Activated B cell treated with CpG ODN at 0.5 μM for 24 hours (primary cell): ENCODE measurements at places on chromosomes 7 and 10. TPM values are rescaled to one million over a fixed set of nuclear protein-coding genes. Genes with fewer than 3 reads are reported as not detected.

- no peak for DNase-seq
Observed at GRCh38 chr10:117345143-117345542, 30.1 kb downstream of the PDZD8 start.

DNA sequence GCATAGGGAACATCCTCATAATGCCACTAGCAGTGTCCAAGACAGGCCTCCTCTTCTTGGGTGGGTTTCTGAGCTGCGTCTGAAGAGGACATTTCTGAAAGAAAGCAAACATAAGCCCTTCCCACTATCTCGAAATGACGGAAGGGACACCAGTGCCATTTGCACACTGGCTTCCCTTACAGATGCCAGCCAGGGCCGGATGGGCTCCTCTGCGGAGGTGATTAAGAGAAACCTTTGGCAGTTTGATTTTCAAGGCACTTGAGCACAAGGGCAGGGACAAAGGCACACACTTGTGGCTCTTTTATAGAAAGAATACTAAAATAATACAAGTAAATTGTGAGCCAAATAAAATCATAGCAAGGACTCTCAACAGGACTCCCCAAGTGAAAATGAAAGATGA is 106.6 kb upstream of the CELF2 start:
- no peak for DNase-seq

DNA sequence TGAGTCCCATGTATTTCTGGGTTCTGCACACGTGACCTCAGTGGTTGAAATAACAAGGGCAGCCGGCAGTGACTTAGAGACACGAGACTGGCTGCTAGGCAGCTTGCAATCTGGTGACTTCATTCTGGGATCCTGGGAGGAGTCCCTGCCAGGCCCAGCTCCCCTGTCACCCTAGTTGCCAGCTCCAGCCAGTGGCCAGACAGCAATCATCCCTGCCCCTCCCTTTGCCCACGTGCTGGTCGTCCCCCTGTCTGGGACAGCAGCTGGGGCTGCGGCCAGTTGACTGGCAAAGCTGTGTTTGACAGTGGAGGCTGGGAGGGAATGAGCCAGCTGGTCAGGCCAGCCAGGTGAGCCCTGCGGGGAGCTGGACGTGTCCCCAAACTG is 30.0 kb downstream of the ADGRA1 start:
- no peak for DNase-seq

GRCh38 chr10:89469517-89469916 is 55.1 kb downstream of the IFIT5 start:
- no peak for DNase-seq

GRCh38 chr7:981793-982510 is 1.0 kb upstream of the CYP2W1 start:
- DNase-seq: no peak

GRCh38 chr10:78336402-78336791 is 302.7 kb downstream of the RPS24 start:
- no peak for DNase-seq

GRCh38 chr7:805261-805660 is 27.0 kb upstream of the SUN1 start:
- no peak for DNase-seq

- no peak for DNase-seq
Observed at GRCh38 chr7:2474224-2474623, 2.0 kb downstream of the GRIFIN start.

DNA sequence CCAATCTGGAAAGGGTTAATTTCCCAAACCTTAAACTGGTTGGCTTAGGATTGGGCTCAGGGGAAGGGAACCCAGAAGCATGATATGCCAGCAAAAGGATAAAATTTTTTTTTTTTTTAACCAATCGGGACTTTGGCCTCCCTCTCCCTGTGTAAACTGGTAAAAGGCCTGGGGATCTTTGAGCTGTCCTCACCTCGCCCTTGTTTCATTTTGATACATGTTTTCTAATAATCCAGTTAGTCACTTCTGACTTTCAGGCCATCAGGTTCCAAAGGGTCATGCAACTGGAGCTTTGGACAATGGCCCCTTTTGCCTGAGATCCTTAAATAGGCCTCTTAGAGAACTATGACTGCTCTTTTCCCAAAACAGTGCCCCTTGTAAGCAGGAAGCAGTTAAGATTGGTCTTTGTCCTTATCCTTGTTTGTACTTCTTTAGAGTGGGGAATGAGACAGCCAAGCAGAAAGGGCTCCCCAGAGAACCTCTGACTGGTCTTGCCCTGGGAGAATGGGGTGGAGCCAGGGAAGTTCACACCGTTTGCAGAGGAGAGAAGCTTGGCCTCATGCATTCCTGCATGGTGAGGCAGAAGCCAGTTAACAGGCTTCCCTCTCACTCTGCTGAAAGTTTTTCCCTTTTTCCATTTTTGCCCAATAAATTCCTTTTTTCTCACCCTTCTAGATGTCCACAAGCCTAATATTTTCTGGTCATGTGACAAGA is 424.2 kb upstream of the CNTNAP2 start:
- no peak for DNase-seq

- DNase-seq: no peak
Observed at GRCh38 chr10:102335184-102335583, 60.3 kb upstream of the NFKB2 start.

DNA sequence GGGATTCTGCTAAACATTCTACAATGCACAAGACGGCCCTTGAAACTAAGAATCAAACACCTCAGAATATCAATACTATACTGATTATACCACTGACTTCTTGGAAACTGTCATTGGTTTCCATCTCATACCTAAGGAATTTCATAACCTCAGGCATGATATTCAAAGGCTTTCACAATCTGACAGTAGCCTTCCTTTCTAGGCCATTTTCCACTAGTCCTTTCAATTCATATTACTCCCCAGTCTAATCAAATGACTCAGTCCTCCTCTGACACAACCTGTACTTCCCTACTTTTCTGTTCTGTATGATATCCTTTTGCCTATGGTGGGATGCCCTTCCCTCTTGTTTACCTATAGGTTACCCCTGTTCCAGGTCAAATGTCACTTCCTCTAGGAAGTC is 48.3 kb downstream of the CSTF2T start:
- no peak for DNase-seq

TMEM270 gene
- not detected in 2 replicates for total RNA-seq

CADPS2 gene
- total RNA-seq: not detected in 2 replicates

ACTL6B gene
- total RNA-seq: not detected in 2 replicates

MYOF gene
- total RNA-seq: 0.09 and 0.15 TPM in 2 replicates

MNX1 gene
- not detected in 2 replicates for total RNA-seq

ASCC1 gene
- 42.6 and 42.9 TPM in 2 replicates for total RNA-seq

RTKN2 gene
- 0.09 and 0.17 TPM in 2 replicates for total RNA-seq
